ENCODE measurements at places on chromosomes 3 and 15.

DNA sequence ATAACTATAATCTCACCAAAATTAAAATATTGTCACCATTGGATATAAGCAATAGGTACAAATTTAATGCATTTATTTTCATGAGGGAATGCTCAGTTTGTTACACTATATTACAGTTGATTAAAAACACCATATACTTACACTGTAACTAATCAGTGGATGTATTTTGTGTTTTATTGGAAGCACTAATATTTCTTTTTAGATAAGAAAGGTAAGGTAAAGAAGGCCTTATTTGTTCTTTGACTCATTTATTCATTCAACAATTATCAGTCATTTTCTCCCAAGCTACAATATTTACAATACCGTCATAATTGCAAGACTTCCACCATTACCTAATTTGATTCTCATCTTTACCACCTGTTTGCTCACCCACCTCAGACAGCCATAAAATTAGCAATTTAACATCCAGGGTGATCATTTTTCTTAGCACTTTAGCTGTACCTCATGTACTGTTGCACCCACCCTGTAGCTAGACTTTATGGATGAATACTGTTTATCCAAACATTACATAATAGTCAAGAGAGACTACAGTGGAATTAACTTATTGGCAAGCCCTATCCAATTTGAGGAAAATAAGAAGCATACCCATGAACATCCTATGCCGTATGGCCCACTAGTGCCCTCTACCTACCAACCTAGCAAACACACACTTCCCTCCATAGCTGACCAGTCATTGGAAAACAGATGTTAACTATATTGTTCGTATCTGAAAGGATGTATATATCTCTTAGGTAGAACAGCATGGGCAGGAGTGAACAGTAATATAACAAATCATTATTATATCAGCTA is 229.6 kb downstream of the BBX start:
- no peak overlapping the region for H3K27ac ChIP-seq
- H3K27me3 ChIP-seq: no peaks in the 10 kb centered on the region
- H3K4me3 ChIP-seq: no peak overlapping the region
- H3K36me3 ChIP-seq: no peaks in the 10 kb centered on the region

GRCh38 chr3:124007186-124007585 is 15.3 kb upstream of the ROPN1 start:
- peaks cover 27% of the 10 kb centered on the region for H3K27me3 ChIP-seq
- H3K4me1 ChIP-seq: no peaks in the 10 kb centered on the region
- H3K27ac ChIP-seq: no peak overlapping the region
- no peak overlapping the region for H3K4me3 ChIP-seq

DNA sequence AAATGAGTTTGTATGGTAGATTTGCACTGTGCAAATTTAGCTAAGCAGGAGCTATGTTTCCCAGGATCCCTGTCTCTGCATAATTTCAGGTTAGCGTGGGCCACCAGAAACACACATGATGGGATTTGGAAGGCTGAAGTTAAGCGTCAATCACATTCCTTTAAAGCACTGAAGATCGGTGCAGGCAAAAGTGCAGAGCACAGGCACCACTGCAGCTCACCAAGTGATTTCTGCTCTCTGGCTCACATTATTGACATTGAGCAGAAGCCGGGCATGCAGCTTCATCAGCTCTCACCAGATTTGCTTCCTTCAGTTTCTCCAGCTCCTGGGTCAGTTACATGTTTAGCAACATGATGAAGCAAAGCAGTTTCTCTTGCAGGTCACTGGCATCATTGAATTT is 256.4 kb upstream of the TGFBR2 start:
- DNase-seq: peak; percentile 29
- H3K4me1 ChIP-seq: peaks cover 8% of the 10 kb centered on the region
- no peak overlapping the region for H3K4me3 ChIP-seq

DNA sequence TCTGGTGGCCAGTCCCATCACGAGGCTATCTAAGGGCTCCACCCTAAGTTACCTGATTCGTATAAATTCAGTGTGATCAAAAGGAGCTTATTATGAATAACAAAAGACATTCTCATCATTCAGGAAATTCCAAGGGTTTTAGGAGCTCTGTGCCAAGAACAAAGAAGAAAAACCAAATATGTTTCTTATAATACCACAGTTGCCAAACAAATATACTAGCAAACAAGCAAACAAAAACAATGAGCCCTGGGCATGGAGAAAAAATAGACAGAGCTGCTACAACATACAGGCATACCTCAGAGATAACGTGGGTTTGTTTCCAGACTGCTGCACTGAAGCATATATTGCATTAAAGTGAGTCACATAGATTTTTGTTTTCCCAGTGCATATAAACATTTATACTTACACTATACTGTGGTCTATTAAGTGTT is 20.2 kb upstream of the CFAP161 start:
- H3K27ac ChIP-seq: no peak overlapping the region
- H3K4me1 ChIP-seq: no peaks in the 10 kb centered on the region
- DNase-seq: no peak

DNA sequence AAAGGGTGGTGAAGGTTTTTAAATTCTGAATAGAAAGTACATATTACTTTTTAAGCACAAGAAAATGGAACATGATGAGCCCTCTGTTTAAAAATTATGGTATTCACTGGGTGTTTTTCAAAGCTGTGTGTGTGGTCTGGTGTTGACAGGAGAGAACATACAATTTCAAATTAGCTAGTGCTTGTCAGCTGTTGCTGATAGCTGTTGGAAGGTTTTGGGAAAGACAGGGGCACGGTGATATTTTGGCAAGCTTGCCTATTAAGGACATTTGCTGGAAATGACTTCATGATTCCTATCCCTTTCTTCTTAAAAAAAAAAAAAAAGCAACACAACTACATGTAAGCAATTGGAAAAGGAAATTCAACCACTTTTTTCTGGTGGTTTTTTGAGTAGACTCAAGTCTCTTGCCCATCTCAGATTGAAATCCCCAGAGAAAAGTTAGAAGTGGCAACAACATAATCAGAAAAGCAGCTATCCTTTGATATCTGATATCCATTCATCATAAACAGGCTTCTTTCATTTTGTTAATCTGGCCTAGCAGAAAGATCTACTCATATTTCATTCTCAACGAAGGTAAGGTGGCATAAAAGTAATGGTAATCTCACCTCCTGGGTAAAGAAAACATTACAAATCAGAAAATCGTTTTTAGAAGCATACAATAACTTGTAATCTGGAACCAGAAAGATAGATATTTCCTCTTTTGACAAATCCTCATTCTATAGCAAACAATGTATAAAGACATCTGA is 130.0 kb downstream of the RBMS3 start:
- no peaks in the 10 kb centered on the region for H3K36me3 ChIP-seq
- no peak for DNase-seq
- no peaks in the 10 kb centered on the region for H3K27me3 ChIP-seq
- no peak overlapping the region for H3K27ac ChIP-seq
- H3K4me1 ChIP-seq: no peaks in the 10 kb centered on the region

- H3K27me3 ChIP-seq: no peaks in the 10 kb centered on the region
- peak overlapping the region; percentile 59 for H3K27ac ChIP-seq
- H3K4me3 ChIP-seq: no peak overlapping the region
- peak; percentile 77 for DNase-seq
- H3K36me3 ChIP-seq: peaks cover 9% of the 10 kb centered on the region
Observed at GRCh38 chr3:114551770-114552526, 258.1 kb downstream of the TIGIT start.

GRCh38 chr3:12992629-12993516 is 80.4 kb downstream of the IQSEC1 start:
- no peak overlapping the region for H3K27ac ChIP-seq
- H3K27me3 ChIP-seq: no peaks in the 10 kb centered on the region
- DNase-seq: peak; percentile 39

- peaks cover 2% of the 10 kb centered on the region for H3K36me3 ChIP-seq
- H3K4me1 ChIP-seq: no peaks in the 10 kb centered on the region
- no peak overlapping the region for H3K27ac ChIP-seq
- no peak for DNase-seq
- no peak overlapping the region for H3K4me3 ChIP-seq
Observed at GRCh38 chr3:194856296-194856695, 170.6 kb downstream of the FAM43A start.

- H3K27ac ChIP-seq: no peak overlapping the region
- H3K4me1 ChIP-seq: no peaks in the 10 kb centered on the region
- H3K27me3 ChIP-seq: no peaks in the 10 kb centered on the region
- H3K4me3 ChIP-seq: no peak overlapping the region
Observed at GRCh38 chr3:164752812-164753211, 325.5 kb downstream of the SI start.

DNA sequence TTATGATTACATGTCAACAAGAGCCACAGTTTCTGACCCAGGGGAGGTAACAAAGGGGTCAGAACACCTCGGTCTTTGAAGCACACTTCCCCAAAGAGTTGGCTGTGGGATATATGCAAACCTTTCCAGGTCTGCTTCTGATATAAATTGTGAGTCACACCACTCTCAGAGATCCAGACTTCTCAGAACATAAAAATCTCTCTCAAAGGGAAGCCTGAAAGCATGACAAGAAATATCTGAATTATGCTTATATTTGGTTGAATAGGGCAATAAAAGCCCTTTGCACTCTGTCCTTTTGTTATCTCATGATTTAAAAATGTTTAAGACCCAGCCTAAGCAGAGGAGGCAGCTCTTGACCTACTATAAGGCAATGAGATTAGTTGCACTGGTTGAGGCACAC is 56.8 kb downstream of the MYH15 start:
- H3K4me3 ChIP-seq: no peak overlapping the region
- no peak overlapping the region for H3K27ac ChIP-seq
- DNase-seq: no peak
- H3K4me1 ChIP-seq: no peaks in the 10 kb centered on the region
- H3K27me3 ChIP-seq: no peaks in the 10 kb centered on the region
- H3K36me3 ChIP-seq: no peaks in the 10 kb centered on the region

DNA sequence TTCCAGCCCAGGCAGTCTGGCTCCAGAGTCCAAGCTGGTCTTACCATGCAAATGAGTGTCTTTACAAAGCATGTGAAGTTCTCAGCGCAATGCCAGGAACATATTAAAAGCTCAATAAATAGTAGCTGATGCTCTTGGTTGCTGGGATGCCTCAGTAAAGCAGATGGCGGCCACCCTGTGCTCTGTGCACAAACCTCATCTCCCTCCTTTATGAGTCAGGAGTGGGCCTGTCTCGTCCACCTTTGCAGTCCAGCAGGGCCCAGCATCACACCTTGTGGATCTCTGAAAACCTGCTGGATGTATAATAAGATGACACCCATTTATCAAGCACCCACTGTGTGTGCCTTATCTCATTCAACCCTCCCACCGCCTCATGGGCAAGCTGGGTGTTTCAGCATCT is 42.7 kb downstream of the FAM174B start:
- H3K27ac ChIP-seq: no peak overlapping the region
- DNase-seq: no peak
- no peak overlapping the region for H3K4me3 ChIP-seq
- H3K27me3 ChIP-seq: no peaks in the 10 kb centered on the region

DNA sequence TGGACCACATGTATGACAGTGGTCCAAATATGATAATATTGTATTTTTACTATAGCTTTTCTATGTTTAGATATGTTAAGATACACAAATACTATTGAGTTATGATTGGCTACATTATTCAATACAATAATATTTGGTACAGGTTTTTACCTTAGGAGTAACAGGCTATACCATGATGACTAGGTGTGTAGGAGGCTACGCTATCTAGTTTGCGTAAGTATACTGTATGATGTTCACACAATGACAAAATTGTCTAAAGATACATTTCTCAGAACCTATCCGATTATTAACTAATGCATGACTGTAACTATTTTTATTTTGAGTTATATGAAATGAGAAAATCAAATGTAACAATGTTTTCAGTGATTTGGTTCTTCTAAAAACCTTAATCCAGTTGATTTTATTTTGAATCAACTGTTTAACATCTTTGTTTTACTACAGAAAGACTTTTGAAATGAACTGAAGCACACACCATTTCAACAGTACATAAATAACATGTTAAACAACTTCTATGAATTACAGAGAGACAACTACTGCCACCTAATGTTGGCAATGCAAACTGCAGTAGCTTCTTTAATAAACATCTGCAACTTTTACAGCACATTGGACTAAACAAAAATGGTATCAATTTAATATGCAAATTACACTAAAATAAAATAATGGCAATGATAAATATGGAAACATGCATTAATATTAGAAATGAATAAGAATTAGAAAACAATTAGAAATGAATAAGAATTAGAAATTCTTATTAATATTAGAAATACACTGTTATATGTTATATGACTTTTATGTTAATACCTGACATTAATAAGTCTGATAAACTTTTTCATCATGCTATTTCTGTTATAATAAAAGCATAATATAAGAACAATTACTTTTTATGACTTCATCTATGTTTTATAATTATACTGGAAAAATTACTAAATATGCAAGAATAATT is 255.7 kb downstream of the MBNL1 start:
- H3K4me3 ChIP-seq: no peak overlapping the region
- no peaks in the 10 kb centered on the region for H3K36me3 ChIP-seq
- peak; percentile 69 for DNase-seq

- peaks cover 75% of the 10 kb centered on the region for H3K36me3 ChIP-seq
- no peaks in the 10 kb centered on the region for H3K27me3 ChIP-seq
- peak; percentile 14 for DNase-seq
- H3K27ac ChIP-seq: no peak overlapping the region
- H3K4me3 ChIP-seq: no peak overlapping the region
Observed at GRCh38 chr3:100865442-100865841, 127.8 kb downstream of the ABI3BP start.

GRCh38 chr3:47250309-47251060 is 32.1 kb downstream of the KIF9 start:
- H3K36me3 ChIP-seq: no peaks in the 10 kb centered on the region
- no peak overlapping the region for H3K4me3 ChIP-seq
- H3K4me1 ChIP-seq: no peaks in the 10 kb centered on the region
- peaks cover 5% of the 10 kb centered on the region for H3K27me3 ChIP-seq

- no peak overlapping the region for H3K4me3 ChIP-seq
- no peaks in the 10 kb centered on the region for H3K36me3 ChIP-seq
- DNase-seq: peak; percentile 29
- H3K4me1 ChIP-seq: peaks cover 32% of the 10 kb centered on the region
Observed at GRCh38 chr3:53806182-53807116, 39.8 kb downstream of the CHDH start.

- H3K27me3 ChIP-seq: no peaks in the 10 kb centered on the region
- no peaks in the 10 kb centered on the region for H3K36me3 ChIP-seq
- no peaks in the 10 kb centered on the region for H3K4me1 ChIP-seq
- H3K4me3 ChIP-seq: no peak overlapping the region
Observed at GRCh38 chr3:28386049-28386448, 37.4 kb upstream of the AZI2 start.

DNA sequence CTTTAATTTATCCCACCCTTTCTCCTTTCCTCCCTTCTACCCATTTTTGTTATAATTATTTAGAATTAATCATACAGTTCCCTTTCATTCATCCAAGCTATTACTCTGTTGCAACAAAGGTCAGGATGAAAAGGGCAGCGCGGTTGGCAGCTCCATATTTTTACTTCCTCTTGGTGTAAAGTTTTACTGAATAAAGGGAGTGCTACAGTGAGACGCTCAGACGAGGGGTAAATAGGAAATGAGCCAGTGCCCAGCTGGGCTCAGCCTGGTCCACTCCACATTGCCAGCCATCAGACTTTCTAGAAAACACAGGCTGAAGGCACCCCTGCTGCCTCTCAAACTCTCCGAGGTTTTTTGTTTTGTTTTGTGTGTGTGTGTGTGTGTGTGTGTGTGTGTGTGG is 21.9 kb upstream of the ZBTB38 start:
- no peak for DNase-seq
- H3K36me3 ChIP-seq: no peaks in the 10 kb centered on the region
- no peaks in the 10 kb centered on the region for H3K4me1 ChIP-seq
- no peaks in the 10 kb centered on the region for H3K27me3 ChIP-seq
- H3K4me3 ChIP-seq: no peak overlapping the region

Data from mesenchymal stem cell (in vitro differentiated cells and primary cell).